ENCODE measurements at places on chromosomes 3 and 15. TPM values are rescaled to one million over a fixed set of nuclear protein-coding genes. Genes with fewer than 3 reads are reported as not detected.

DNA sequence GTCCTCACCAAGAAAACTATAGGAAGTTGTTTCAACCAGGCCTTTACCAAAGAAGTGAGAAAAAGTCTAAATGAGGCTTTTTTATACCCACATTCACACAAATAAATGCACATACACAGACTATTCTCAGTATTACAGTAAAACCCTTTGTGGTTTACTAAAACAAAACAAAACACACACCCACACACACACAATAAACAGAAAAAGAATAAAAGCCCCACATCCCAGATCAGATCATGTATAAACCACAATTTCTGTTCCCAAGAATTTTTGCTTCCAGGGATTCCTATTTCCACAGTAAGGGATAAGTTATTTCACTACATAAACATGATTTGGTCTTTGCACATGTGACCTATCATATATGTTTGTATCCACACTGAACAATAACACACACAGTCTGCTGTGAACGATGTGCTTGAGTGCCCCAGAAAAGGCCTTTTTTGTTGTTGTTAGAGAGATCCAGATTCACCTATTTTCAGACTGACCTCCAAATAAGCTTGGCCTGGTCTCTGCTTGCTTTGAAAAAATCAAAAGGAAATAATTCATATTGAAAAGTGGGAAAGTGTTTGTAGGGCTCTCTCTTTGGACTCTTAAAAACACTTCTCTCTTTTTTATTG, 283.4 kb upstream of the ATP11B start:
- DNase-seq, result no peak

DNA sequence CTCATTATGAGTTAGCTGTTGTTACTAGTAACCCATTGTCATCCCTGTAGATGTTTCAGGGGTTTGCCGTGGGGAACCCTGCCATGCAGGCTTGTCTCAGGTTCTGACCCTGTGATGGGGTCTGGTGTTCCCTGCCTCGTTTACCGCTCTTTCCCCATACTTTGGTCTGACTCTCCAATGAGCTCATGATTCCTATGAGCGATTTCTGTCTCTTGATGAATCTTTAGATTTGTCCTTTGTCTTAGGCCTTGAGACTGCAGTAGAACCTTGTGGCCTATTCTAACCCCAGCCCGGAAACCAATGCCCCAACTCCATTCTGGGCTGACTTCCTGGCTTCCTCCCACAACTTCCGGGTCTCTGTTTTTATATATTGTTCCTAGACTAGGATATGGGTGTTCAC, 11.3 kb upstream of the IQGAP1 start:
- DNase-seq, result peak; percentile 63

DNA sequence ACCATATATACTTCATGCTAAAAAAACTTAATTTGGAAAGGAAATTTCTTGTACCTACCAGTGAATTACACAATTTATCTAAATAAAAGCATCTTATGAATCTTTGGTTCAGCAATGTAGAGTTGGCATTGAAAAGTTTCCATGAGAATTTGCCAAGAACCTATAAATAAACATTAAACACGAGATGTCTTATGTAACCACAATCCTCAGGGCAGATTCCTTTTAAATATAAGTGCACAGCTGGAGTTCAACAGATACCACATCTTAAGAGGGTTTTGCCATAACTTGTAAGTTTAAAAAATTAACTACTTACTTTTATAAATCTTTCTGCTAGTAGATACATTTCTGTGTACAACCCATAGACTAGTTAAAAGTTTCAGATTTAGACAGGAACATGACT, 499.3 kb upstream of the ARRDC4 start:
- no peak for DNase-seq

DNA sequence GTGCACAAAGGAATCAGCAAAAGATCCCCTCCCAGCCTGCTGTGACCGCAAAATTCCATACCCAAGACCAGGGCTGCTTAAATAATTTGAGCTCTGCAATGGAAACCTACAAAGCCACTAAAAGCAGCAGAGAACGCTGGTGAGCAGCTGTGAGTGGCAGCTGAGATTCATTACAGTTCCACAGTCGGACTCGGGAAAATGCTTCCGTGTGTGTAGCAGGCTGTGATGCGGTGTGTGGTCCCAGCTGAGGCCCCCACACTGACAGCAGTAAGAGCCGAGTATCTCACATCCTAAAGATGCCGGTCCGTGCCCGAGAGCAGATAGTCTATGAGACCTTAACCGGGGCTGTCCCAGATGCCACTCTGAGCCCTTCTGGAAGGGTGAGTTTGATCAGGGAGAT, 37.4 kb downstream of the TM2D3 start:
- no peak for DNase-seq

DNA sequence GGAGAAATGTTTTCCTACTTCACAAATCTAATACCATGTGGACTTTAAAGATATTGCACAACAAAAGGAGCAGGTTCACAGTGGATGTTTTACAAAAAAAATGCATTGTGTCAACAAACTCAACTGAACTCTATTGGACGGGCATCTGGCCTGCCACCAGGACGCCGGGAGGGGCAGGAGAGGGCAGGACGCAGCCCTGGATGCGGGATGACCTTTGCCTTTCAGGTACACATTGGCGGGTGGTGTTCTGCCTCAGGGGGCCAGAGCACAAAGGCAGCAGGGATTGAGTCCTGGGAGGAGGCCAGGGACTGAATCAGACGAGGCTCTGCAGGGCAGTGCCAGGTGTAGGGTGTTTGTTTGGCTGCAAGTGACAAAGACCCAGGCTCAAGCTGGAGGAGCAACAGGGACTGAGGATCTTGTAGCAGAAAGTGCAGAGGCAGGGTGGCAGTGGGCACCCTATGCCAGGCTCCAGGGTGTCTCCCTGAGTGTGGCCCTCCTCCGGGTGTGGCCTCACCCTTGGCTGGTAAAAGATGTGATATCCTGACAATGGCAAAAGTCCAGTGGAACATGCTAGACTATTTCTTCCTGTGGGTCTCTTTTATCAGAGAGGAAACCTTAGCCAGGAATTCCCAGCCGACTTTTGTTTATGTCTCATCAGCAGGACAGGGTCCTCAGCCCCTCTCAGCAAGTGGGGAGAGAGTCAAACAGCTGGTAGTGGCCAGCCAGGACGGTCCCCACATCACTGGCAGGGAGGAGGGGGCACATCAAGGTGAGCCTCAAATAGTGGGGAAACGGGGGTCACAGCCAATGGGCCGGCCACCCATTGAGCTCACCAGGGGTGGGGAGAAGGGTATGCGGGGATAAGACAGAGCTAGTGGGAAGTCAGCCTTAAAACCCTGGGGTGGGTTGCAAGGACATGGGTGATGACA, 29.7 kb upstream of the KLF13 start:
- no peak for DNase-seq

FBXO40 gene
- total RNA-seq, result not detected

CSNK1G1 gene
- 16.6 TPM for total RNA-seq

DNA sequence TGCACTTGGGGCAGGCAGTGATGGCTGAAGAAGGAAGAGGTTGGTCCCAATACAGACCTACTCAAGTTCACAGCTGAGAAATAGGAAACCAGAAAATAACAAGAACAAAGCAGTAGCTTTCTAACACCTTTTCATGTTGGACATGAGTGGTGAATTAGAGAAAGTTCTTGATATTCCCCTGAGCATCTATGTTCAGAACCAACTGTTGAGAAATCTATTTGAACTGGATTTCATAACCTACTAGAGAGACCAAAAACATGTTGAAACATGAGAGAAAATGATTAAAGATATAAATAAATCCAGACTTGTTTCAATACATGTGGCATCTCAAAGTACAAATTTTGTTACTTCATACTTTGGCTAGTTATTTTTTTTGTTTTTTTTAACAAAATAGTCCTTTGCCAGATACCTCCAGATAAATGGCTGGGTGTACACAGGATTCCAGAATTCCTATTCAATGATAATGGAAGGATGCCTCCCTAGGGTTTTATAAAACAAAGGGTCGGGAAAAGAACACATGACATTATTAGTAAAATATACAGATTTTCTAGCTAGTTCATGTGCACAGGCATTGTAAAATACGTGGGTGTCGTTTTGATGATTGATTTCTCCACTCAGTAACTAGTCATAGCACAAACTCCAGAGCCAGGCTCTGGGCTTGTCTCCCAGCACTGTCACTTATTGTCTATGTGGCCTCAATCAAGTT, 34.4 kb upstream of the TNFSF10 start:
- peak; percentile 40 for DNase-seq

TNFAIP8L3 gene
- not detected for total RNA-seq

RLBP1 gene
- total RNA-seq, result not detected

ARPP21 gene
- not detected for total RNA-seq

DNA sequence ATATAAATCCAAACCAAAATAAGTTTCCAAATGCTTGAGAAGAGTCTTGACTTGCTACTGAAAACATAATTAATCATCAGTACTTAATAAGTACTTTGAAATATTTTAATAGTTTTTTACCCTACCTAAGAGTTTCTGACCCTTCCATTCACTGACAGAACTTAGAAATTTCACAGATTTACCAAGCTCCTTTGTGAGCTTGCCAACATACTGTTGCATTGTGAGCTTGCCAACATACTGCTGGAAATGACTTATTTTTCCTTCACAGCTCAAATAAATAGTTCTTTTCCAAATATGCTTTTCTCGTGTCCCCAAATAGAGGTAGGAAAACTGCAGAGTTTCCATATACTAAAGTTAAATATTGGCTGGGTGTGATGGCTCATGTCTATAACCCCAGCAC, 9.6 kb upstream of the AADAC start:
- no peak for DNase-seq

SCAANT1 gene
- not detected for total RNA-seq

DNA sequence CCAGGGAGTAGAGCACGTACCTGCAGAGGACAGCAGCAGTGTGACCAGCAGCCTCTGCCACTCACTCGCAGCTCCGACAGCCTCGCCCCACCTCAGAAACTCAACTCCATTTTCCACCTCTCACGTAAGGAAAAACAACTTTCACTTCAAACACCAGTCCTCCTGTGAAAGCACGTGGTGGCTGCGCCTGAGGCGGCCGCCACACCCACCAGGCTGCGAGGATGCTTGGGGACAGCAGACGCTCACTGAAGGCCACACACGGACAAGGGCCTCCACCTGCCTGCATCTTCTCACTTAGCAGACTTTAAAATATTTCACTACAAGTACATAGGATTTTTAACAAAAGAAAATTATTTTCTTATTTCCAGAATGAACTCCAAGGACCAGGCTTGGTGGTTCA, 67.9 kb downstream of the CYFIP1 start:
- DNase-seq, result no peak

- DNase-seq, result no peak
Observed at GRCh38 chr3:12922881-12923431, 81.6 kb upstream of the RPL32 start.

DNA sequence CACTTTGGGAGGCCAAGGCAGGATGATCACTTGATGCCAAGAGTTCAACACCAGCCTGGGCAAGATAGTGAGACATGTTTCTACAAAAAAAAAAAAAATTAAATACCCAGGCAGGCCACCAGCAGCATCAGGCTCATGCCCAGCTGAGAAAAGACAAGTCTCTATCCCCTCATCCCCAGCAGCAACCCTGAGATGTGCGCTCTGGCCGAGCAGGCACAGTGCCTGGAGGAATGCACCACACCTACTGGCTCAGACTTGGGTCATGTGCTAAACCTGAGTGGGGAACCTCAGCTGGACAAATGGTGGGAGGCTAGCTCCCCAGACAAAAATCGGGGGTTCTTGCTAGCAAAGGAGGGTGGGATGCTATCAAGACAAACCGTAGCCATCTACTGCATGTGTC, 10.2 kb upstream of the CCDC174 start:
- DNase-seq, result no peak

DNA sequence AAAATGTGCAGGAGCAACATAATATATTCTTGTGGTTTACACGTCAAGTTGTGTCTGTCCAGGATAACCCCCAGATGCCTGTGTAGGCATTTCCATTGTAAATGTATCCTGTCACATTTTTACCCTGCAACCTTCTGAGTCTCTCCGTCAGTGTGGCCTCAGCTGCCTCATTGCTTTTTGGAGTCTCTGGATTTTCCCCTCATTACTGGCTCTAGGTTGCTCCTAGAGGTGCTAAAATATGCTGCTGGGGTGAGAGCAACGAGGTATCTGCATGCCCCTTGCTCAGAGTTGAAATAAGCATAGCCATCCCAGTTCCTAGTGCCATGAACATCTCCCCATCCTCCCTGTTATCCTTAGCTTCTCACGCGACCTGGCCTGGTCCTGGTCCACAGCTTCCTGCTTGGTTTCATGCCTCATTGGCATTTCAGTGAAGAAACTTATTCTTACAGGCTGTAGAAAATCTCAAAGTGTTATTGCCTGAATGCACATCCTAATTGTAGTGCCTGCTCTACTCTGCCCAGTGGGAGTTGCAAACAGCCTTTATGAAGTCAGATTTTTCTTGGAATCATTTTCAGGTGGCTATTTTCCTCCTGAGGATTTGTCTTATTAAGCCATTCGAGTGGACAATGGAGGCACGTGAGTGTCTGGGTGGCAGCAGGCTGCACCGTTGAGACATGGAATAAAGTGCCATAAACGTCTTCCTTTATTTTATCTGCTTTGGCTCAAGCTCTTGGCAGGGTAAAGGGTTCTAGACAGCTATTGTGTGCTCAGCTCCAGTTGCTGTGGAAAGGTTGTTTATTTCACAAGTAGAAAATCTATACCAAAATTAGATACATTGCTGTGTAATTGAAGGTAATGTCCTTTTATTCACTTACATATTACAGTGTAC, 33.2 kb downstream of the OXNAD1 start:
- DNase-seq, result peak; percentile 56

DNA sequence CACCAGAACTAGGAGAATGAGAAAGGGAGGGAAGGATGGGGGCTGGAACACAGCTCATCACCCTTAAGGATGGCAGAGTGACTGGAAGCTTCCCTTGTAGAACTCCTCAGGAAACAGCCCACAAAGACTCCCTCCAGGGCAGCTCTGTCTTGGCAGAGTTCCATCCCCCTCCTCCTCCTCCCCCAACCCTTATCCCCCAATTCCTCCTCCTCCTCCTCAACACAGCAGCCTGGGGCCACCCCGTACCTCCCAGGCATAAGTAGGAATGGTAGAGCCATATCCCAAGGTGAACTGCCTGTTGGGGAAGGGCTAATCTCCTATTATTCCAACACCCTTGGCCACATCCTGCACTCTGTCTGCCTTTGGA, 38.8 kb downstream of the ADCY5 start:
- DNase-seq, result no peak

DNA sequence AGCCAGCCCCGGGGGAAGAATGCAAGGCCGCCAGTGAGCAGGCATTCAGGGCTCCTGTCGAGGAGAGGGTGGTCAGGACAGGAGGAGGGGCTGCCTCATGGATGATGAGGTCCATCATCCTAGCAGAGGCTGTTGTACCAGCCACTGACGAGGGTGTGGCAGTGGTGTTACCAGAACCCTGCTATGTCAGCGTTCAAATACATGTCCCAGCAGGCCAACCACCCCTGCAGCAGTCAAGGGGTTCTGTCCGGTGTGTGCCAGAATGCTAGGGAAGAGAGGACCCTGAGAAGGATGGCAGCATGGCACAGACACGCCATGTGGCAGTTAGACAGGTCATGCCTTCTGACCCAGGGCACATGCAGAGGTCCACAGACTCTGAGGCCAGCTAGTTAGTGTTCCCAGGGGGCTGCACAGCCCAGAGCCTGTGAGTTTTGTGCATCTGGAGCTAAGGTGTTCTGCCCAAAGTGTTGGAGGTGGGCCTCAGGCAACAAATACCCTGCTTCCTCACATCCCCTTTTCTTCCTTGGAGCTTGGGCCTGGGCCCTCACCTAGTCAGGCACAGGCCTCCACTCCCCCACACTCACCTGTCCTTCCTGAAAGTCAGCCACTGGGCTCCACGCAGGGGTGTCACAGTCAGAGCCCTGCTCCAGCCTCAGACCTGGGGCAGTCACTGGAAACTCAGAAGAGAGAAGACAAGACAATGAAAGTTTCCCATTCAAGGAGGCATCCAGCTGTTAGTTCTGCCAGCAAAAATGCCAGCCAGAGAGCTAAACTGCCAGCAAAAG, 7.8 kb downstream of the PAK6 start:
- DNase-seq, result no peak

GRCh38 chr15:25738171-25738965, 124.8 kb downstream of the ATP10A start:
- no peak for DNase-seq

SLC15A2 gene
- 1.5 TPM for total RNA-seq

All from activated naive CD4-positive, alpha-beta T cell treated with anti-CD3 and anti-CD28 coated beads for 36 hours (primary cell).